ENCODE measurements at places on chromosomes 6 and 20. TPM values are rescaled to one million over a fixed set of nuclear protein-coding genes. Genes with fewer than 3 reads are reported as not detected.

- DNase-seq = no peak
These were observed 54.4 kb upstream of the CCDC28A start for GRCh38 chr6:138719011-138719635.

DNA sequence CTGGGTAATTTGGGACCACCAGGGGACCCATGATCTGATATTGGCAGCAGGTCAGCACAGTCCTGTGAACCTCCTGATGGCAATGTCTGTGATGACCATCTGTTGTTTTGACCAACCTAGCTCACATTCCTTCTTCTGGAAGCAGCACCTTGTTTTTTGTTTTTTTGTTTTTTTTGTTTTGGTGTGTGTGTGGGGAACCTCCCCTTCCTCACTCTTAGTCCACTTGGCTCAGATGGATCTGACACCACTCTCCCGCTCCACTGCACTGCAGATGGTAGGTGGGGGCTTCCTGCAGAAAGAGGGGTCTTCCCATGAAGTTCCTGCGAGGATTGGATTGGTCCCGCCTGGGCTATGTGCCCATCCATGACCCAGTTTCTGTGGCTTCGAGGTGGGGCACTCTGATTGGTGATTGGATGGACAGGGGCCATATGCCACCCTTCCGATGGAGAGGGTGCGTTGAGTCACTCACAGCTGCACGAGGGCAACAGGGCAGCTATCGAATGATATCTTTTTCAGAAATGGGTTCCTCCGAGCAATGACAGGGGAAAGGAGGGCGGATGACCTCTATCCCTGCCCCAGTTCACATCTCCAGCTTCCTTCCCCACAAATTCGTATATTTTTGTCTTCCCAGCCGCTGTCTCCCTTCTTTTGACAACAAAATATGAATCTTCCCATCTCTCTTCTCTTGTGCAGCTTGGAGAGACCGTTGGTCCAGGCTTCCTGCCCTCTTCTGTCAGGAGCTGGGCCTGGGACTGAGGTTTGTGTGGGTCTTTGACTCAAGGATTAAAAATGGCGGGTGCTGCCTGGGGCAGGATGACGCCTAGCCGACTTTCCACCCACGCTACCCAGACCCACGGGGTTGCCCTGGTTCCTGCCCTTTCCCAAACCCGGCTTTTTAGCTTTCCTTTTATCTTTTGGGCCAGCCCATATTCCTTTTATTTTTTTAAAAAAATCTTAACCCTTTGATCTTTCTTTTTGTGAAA is 132.1 kb upstream of the KCNG1 start:
- DNase-seq = no peak

The ADGRF5 gene
- total RNA-seq = 6.5 TPM

- DNase-seq = no peak
These were observed 12.2 kb upstream of the NRM start for GRCh38 chr6:30703011-30703410.

The SALL4 gene
- 5.9 TPM for total RNA-seq

The CTSZ gene
- total RNA-seq = 89.8 TPM

The KIF25 gene
- not detected for total RNA-seq

- no peak for DNase-seq
These were observed 7.9 kb downstream of the EPB41L1 start for GRCh38 chr20:36162272-36162966.

DNA sequence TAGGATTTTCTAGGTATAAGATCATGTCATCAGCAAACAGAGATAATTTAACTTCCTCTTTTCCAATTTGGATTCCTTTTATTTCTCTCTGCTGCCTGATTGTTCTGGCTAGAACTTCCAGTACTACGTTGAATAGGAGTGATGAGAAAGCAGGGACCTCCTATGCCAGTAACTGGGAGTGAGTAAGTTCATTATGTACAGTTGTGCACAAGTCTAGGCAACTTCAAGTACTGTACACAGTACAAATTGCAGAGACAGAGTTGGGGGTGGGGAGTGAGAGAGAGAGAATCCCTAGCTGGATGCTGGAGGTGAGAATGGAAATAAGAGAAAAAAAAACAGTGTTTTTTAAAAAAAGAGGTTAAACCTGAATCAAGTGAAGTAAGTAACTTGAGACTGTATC is 210.2 kb downstream of the MMUT start:
- DNase-seq = no peak

DNA sequence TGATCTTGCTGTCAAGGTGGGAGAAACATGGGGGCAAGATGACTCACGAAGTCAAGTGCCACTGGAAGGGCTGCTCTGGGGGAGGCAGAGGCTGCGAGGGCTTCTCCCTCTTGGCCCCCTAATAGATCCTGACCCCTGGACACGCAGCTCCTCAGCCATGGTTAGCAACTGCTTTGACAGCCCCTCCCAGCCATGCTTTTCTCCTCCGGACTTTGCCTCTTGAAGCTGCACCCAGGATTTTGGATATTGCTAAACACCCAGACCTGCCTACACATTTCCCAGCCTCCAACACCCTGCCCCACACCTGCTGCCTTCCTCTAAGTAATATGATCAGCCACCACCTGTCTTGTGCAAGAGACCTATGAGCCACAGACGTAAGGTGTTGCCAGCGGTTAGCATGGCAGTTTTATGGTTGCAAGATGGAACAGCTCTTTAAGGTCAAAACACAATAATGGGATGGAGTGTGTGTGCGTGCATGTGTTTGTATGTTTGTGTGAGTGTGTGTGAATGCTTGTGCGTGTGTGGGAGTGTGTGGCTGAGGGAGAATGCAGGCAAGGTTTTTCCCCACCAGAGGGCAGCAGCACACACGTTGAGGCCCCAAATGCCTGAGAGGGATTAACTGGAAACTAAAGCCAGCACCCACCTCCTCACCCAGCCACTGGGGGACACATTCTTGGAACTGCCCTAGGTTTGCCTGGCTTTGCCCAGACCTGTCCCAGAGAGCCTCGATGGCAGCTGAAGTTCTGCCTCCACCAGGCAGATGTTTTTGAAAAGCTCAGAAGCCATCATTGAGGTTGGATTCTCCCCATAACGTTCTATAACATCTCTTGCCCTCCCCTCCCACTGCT is 2.5 kb downstream of the IP6K3 start:
- DNase-seq = peak; percentile 74

GRCh38 chr20:45293041-45294002 is 13.3 kb upstream of the RBPJL start:
- DNase-seq = peak; percentile 87

DNA sequence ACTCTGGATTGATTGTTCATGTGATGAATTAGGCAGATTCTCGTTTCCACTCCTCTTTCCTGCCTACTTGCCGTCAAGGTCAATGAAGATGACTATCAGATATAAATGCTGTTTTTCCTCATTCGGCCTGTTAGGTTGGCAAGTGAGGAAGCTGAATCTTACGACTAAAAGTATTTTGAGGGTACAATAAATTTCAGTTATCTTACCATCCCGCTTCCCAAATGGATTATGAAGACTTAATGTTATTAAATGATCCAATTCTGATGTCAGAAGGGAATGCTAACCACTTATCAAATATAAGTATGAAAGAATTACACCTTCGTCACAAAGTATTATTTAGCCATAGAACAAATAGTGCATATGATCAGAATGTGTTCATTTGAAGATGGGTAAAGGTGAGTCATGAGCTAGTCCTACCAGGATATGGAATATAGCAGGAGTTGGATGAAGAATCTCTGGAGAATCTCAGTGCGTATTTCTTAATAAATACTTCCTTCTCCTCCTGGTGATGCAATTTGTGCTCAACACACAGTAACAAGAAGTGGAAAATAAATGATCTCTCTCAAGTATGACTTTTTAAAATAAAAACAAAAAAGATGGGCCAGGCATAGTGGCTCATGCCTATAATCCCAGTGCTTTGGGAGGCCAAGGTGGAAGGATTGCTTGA is 4.6 kb downstream of the GPLD1 start:
- no peak for DNase-seq

- no peak for DNase-seq
These were observed 1.9 kb downstream of the NFATC2 start for GRCh38 chr20:51540580-51540979.

DNA sequence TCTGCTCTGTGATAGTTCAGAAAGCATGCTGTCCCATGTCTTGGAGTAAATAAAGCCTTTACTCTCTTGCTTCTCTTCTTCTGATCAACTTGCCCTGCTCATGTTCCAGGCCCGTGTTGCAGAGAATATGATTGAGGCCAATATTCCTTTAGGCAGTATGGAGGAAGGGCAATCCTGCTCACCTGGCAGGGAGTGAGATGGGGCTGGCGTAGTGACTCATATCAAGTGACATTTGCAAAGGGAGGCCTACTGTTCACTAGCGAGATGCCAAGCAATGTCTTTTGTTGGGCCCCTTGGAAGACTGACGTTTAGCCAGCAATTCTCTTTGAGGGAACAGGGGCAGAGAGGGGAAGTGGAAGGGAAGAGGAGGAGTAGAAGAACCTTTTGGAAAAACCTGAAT is 19.7 kb downstream of the ADTRP start:
- DNase-seq = no peak

The ZBTB46 gene
- 4.3 TPM for total RNA-seq

DNA sequence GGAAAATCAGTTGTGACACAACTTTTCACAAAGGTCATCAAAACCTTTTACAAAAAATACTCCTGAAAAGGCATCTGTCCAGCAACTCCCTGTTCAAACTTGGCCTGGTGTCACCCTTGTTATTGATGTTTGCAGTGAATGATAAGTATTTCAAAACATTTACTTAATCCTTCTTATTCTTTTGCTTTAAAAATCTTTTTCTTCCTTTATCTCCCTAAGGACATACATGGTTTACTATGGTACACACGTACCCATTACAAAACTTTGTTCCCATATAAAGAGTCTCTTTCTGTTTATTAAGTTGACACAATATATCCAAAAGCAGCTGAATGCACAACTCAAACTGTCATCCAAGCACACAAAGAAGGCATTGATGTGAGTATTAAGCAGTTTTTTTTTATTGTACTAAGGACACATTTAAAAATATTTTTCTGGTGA is 17.5 kb downstream of the GSTA2 start:
- DNase-seq = peak; percentile 40

The TMEM244 gene
- not detected for total RNA-seq

DNA sequence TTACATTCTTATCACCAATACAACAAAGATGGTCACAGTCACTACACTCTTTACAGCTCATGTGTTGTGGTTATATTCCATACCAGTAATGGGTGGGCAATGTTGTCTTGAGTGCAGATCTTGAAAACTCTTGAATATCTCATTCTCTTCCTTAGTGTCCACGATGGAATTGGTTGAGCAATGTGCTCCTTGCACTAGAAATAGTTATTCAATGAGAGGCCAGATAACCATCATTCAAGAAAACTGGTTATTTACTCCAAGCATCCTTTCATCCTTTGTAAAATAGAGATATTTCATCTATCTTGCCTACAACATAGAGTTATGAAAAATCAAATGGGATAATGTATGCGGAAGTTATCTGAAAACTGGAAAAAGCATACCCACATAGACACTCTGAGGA is 215.9 kb downstream of the ARHGAP18 start:
- DNase-seq = no peak

- DNase-seq = no peak
These were observed 24.1 kb downstream of the CFAP61 start for GRCh38 chr20:20076297-20077065.

DNA sequence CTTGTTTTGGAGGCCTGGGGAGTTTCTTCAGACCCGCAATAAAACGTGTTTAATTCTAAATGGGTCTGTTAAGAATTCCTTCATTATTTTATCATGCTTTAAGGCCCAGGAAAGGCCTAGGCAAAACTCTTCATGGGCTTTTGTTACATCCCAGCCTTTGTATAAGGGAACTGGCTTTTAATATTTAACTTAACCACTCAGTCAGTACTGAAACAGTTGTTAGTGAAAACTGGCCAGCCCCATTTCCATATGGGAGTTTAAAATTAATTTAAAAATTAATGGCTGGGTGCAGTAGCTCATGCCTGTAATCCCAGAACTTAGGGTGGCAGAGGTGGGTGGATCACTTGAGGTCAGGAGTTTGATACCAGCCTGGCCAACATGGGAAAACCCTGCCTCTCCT is 213.2 kb upstream of the FKBP1C start:
- no peak for DNase-seq

DNA sequence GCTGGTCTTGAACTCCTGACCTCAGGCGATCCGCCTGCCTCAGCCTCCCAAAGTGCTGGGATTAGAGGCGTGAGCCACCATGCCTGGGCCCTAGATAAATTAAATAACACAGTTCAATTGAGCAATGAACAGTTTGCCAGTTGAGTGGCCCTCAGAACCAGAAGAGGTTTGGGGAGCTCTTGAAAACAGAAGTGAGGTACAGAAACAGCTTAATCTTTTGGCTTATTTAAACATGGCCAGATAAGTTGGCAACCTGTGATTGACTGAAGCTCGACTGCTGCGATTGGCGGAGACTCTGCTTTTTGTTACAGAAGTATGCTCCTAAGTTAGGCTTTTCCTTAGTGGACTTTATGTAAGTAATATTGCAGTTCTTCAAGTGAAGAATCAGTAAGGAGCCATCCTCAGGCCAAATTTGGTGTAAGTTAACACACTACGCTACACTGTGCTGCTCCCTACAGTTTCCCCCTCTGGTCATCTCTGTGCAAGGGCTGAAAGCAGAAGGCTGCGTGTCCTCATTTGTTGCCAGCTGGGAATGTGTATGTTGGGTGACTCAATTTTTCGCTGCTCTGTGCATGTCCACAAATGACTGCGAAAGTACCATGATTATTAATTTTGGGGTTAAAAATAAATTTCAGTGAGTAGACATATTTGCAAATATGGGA is 9.8 kb downstream of the XRN2 start:
- DNase-seq = no peak

DNA sequence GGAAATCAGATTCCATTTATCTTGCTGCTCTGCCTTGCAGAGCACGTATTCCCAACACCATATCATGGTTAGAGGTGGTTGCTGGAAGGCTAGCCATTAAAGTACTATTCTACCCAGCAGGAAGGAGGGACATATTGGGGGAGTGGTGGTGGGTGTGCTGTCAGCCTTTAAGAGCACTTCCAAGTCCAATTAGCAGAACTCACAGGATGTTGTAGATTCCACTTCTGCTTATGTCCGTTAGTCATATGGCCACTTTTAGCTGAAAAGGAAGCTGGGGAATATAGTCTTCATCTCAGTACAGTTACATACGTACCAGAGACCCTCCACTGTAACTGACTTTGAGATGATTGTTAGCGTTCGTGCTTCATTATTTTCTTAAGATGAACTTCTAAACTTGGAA is 94.4 kb downstream of the SAMD3 start:
- no peak for DNase-seq

The OLIG3 gene
- total RNA-seq = not detected

The EEF1A2 gene
- 21.0 TPM for total RNA-seq

The VGLL2 gene
- total RNA-seq = not detected
